ENCODE measurements at places on chromosomes 1 and 21.

- peak; percentile 4 for DNase-seq
Measured at GRCh38 chr1:199089393-199090122, 450.7 kb downstream of the PTPRC start.

DNA sequence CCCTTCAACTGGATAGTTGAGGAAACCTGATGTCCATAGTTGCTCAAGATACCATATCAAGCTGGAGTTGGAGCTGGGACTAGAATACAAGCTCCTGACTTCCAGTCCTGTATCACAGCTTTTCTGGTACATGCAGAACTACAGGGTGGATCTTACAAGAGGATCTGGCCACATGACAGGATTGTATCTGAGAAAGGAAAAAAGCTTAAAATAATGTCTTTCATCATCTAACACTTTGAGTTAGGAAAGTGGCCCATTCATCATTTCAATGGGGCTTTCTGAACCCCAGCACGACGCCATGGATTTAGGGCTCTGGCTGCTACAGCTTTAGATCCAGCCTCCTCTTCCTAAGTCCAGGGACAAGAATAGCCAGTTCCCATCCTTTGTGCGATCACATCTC is 46.9 kb downstream of the RASSF5 start:
- DNase-seq: no peak

DNA sequence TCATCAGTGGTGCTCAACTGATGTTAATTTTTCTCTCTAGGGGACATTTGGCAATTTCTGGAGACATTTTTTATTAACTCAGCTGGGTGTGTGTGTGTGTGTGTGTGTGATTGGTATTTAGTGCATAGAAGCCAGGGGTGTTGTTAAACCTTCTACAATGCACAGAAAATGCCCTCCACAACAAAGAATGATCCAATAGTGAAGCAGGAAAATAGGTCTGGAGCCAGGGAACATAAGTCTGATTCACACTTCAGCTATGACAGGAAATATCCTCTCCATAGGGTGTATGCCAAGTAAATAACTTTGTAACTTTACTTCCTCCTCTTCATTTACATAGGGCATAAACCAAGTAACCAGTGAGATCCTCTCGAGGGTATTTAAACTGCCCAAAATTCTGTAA is 25.1 kb upstream of the TMEM61 start:
- no peak for DNase-seq

DNA sequence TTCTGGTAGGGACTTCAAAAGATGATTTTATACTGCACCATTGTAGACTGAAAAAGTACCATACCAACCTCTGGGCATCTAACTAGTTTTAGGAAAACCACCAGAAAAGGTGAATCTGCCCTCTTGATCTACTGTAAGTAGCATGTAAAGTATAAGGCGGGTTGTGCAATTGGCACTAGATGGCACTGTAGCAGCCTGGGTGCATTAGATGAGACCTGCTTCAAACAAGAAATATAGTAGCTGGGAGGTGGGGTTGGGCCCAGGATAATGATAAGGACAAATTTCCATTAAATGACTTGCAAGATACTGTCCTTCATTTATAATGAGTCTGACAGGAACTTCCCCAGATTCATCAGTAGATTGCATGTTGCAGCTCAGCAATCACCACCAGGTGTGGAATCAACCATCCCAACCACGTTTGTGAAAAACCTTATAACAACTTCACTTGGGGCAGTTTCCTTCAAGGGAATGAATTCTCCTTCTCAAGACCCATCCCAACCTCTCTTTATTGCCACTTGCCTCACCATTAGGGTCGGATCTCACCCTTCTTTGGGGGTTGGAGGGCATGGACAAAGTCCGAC is 37.3 kb upstream of the IL10 start:
- DNase-seq: peak; percentile 33

GRCh38 chr1:2518528-2518927 is 7.9 kb downstream of the PANK4 start:
- DNase-seq: no peak

DNA sequence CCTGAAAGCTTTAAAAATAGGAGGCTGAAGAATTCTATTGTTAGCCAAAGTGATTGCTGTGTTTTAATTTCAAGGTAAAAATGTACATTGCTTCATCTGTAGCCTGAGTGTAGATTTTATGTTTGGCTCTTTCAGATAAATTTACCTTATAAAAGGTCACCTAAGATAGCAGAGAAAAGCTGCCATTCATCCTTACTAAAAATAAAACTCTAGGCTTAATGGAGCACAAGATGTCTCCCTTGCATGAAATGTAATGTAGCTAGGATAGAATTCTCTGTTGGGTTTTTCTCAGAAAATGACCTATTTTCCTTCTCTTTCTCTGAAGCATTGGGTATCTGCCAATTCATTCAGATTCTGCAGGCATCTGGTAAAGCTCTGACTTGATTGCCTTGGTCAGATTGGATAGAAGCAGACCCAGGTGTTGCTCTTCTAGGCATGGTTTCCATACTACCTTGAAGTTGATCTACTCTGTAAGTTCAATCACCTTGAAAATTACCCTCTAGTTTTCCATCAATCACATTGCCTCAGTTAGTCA is 176.6 kb upstream of the GORAB start:
- DNase-seq: no peak

DNA sequence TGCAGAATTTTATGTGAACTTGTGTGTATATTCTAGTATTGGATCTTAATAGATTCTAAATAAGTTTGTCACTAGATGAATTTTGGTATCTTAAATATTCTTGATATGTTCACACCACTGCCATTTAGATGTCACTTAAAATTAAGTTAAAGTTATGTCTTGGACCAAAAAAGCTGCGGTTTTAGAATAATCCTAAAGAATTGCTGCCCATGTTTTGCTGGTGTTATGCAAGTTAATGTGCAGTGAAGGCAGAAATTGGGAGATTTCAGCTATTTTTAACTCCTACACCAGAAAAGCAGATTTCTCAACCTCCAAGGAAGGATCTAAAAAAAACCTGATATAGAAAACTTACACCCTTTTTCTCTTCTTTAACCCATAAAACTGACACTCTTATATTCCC is 757 bp downstream of the ACADM start:
- DNase-seq: no peak

DNA sequence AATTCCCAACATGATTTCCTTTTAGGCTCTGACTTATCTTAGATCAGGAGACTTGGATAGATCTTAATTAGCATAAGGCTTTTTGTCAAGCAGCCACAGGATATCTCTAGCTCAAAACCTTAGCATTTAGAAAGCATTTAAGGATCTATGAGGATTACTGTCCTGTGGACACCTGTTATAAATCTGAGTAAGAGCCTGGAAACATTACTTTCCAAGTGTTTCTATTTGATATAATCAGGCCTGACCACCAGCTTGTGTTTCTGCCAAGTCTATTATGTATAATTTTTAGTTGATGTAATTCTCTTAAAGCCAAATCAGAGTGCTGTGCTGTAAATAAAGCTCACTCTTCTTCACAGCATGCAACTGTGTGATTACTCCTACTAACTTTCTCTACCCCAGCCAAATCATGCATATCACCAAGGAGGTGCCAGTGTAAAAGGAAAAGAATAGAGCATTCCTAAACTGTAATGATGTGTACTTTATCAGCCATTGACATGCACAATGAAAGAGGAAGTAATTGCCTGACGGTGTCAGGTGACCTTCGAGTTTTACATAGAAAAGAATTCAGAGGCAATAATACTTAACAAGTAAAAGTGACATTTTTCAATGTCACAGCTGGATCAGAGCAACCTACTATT is 309.9 kb upstream of the PRMT6 start:
- DNase-seq: no peak

DNA sequence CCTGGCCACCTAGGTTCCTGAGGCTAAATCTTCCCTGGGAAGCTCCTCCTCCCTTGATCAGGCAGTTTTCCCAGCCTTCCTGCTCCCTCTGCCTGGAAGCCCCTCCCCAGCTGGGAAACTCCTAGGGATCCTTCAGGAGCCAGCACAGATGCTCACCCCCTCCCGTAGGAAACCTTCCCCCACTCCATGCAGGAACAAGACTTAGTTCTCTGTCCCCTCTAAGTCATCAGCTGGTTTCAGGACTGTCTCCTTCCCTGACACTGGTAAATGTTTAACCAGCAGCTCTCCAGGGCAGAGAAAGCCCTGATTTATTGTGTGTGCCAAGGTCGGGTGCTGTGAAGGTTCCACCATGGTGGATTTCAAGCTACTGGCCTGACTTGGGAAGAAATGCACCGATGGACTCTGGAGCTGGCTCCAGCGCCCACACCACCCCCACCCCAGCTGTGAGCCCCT is 25.0 kb downstream of the TTC39A start:
- DNase-seq: no peak

DNA sequence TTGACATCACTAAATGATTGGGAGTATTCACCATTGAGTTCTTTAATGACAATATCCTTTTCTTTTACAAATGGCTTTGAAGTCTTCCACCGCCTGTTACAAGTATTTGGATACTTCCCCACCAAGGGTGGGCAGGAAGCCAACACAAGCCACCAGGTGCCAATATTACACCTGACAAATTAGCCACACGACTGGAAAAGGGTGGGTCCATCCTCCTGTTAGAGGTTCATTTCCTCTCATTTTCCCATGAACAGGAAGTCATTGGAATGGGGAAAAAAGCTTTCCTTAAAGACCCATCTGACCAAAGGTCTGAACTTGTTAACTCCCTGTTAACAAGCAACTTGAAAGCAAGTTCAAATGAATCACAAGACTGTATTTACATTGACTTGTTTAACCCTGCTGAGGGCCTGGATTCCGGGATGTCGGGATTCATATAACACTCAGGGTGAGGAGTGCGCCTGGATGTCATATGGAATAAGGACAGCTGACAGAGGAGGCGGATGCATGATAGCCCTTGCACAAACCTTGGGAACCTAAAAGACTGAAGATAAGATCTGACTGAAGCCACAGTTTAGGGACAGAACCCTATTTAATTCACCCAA is 40.5 kb upstream of the PROX1 start:
- DNase-seq: no peak

DNA sequence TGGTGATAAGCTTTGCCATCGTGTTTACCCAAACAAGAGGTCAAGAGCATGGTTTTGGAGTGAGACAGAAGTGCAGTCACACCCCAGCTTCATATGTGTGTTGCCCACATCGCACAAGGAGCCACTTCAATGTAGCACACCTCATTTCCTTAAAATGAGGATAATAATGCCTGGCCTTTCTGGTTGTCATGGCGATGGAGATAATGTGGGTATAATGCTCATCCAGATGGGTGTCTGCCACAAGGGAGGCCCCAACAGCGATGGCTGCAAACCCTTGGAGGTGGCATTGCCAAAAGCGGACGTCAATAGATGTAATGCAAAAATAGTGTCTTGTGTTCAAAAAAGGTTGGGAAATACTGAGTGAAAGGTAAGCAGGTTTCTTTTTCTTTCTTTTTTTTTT is 83.1 kb upstream of the AJAP1 start:
- DNase-seq: no peak

GRCh38 chr1:190688096-190688495 is 210.4 kb upstream of the BRINP3 start:
- DNase-seq: no peak

- DNase-seq: no peak
Measured at GRCh38 chr1:8687039-8687438, 130.4 kb downstream of the RERE start.

DNA sequence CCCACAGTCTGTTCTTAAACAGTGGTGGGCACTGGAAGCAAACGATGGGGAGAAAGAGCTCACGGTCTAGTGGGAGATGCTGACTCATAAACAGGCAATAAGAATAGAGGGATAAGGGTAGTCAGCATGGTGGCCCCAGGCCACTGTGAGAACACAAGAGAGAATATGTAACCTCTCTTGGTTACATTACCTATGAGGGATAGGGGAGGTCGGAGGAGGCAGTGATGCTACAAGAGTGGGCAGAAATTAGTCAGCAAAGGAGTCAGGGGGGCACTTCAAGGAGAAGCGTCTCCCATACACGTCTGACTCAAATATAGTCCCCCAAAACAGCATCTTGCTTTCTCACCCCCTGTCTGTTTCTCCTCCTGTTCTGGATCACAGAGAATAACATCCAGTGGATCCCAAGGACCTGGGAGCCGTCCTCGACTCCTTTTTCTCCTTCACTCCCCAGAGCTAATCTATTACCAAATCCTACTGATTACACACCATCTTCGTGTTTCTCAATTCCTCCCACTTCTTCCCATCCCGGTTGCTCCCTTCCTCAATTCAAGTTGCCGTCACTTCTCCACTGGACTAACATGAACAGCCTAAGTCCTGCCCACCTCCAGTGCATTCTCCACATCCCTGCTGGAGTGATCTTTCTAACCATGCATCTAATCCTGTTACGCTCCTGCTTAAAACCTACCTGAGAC is 2.1 kb downstream of the SLAMF8 start:
- no peak for DNase-seq

DNA sequence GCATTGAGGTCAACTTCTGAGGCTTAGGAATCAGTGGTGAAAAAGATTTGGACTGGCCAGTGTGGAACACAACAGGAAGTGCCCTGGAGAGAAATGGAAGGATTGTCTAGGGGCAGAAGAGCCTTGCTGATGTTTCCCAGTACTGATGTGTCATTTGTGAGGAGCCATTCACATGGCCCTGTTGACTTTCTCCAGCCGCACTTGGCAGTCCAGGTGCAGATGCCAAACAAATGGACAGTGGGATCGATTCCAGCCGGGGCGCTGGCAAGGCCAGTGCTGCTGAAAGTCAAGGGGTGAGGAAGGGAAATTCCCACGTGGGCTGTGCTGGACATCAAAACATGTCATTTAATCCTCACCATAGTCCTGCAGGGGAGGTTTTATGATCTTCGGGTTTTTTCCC is 4.9 kb upstream of the TRIM63 start:
- no peak for DNase-seq

DNA sequence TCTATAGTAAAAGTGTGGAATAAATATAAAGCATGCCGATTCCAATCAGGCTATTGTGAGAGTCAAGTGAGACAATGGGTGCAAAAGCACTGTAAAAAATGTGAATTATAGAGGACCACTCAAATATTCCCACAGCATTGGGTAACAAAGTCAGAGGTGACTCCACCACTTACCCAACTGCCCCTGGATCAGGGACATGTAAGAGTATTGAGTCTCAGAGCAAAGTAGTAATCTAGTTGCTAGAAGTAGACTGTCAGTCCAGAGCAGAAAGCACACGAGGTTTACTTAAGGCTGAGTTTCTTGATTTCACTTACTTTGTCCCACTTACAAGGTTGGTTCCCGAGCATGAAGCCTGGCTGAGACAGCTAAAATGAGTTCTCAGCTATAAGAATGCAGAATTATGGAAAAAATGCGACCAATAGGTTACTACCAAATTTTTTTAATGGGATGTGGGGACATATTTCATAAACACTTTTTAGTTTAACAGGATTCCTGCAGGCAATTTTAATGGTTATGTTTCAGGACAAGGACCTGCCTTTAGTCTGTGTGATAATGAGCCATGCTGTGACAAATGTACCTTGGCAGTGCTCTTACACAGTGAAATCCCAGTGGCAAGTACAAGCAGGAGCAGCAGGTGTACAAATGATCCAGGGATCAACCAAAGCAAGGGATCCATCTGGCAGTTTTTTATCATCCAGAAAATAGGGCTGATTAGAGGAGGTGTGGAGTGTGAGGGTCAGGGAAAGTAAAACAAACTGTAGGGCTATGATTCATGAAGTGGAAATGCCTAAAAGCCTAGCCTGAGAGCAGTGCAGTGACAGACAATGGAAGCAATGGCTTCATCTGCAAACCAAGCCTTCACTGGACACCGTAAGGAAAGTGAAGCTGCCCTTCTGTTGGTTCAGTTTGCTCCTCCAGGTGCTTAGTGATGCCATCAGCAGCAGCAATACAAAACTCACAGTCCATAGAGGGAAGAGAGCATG is 156.2 kb upstream of the SPAG17 start:
- DNase-seq: no peak

GRCh38 chr1:235990330-235990795 is 74.5 kb downstream of the NID1 start:
- no peak for DNase-seq

GRCh38 chr1:9080705-9081291 is 11.4 kb upstream of the SLC2A5 start:
- no peak for DNase-seq
